Stimulated activated effector memory CD8-positive, alpha-beta T cell treated with anti-CD3 and anti-CD28 coated beads, Interleukin-12 subunit alpha, Interleukin-12 subunit beta, amount 100 ng/mL, for 72 hours (primary cell): ENCODE measurements at places on chromosomes 7 and 10.

DNA sequence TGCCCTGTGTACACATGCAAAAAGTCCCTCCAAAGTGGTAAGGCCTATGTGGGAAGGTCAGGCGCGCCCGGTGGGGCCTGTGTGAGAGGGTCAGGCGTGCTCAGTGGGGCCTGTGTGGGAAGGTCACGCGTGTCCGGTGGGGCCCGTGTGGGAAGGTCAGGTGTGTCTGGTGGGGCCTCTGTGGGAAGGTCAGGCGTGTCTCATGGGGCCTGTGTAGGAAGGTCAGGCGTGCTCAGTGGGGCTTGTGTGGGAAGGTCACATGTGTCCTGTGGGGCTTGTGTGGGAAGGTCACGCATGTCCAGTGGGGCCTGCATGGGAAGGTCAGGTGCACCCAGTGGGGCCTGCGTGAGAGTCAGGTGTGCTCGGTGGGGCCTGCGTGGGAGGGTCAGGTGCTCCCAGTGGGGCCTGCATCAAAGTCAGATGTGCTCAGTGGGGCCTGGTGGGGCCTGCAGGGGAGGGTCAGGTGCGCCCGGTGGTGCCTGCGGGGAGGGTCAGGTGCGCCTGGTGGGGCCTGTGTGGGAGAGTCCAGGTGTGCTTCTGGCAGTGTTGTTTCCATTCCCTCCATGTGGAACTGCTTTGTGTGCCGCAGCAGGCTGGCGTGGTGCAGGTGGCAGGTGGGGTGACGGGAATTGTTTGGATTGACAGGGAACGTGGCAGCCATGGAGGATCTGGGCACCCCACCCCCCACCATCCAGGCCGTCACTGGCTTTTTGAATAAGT lies 15.4 kb downstream of the LRRC27 start:
- DNase-seq: no peak

- DNase-seq: no peak
These were observed 19.3 kb upstream of the ZNF680 start for GRCh38 chr7:64581926-64582894.

DNA sequence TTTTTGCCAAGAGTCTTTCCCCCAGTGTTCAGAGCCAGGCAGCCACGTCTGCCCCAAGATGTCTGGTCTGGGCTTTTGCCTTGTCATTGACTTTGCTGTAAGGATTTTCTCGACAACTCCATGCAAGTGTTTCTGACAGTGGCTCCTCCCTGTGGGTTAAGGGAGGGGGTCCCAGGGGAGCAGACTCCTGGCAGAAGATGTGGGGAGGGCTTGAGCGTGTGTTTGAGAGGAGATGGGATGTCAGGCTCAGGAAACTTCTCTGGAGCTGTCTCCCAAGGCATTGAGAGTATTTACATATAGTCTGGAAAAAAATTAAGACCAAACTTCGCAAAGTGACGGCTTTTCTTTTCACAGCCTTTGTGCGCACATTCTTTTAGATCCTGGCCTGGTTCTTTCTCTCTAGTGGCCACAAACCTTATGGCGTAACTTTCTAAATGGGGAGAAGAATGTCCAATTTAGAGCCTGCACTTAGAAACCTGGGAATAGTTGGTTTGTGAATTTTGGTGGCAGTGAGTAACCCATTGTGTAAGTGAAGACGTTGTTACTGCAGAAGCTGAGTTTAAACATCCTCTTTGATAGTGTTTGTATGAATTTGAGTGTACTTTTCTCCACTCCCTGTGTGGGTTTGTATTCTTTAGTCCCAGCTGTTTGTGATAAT lies 201.5 kb downstream of the LRMDA start:
- no peak for DNase-seq

DNA sequence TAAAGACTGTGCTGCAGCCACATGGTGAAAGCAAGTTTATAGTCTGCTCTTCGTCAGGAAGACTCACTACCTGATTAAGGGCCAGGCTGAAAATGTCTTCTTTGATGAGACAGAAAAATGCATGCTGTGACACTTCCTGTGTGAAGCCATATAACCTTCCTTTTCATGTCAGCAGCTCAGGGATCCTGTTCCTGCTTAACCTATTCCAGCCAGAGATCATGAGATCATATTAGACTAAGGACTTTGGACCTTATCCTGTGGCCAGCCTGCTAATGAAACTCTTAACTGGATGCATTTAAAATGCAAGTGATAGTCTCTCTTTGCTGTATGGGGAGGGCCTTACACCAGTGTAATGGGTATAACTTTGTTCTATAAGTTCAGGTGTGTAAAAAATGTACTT lies 165.2 kb downstream of the PTEN start:
- DNase-seq: no peak

- peak; percentile 86 for DNase-seq
These were observed 61.7 kb upstream of the PPIF start for GRCh38 chr10:79285315-79286197.

- no peak for DNase-seq
These were observed 52.3 kb downstream of the JMJD1C start for GRCh38 chr10:63413429-63413828.

DNA sequence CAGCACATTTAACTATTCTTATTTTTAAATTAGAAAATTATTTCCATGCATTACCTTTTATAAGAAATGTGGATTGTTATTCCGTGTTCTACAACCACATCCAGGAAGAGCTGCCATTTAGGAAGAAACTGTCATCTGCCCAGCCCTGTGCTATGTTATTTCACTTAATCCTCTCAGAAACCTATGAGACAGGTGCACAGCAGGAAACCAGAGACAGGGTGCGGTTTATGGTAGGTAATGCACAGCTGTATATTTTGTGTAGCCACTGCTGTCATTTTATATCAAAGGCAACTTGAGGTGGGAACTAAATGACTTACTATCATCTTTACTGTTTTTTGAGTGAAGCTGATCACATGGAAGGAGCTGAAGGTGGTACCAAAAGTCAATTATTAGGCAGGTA lies 232.3 kb downstream of the MAGI2 start:
- no peak for DNase-seq

DNA sequence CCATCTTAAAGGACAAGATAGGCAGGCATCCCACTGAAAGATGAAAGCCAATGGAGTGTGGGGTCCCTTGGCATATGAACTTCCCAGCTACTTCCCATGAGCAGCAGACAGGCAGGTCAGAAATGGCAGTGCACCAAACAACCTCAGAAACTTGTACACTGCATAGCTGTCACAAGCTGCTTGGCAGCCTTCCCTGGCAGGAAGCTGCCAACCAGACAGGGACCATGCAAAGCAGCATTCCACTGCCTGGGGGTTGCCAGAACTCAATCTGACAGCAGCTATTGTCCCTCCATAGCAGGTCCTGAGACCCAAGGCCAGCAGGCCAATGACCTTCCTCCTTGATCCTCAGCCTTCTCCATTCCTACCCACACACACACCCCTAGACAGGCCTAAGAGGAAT lies 139.5 kb downstream of the PLCE1 start:
- DNase-seq: no peak

DNA sequence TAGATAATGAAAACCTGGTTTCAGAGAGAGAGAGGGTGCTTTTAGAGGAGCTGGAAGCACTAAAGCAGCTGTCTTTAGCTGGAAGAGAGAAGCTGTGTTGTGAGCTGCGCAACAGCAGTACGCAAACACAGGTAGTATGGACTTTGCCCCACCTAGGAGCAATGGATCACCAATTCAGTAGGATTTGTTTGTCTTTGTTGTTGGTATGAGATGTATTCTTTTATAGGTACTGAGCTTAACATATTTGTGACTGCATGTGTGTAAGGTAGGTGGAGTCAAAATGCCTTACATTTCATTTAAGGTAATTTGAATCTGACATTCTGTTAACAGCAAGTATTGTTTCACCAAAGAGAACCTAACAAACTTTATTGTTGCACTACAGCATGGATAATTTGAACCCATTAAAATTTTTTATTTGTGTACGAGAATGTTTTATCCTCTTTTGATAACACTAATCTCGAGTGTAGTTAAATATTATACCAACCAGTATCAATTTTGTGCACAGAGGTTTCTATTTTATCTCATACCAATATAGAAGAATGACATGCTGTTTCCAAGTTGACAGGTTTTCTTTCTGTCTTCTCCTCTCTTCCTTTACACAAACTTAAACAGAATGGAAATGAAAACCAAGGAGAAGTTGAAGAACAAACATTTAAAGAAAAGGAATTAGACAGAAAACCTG lies 92.1 kb downstream of the CYP51A1 start:
- DNase-seq: no peak

DNA sequence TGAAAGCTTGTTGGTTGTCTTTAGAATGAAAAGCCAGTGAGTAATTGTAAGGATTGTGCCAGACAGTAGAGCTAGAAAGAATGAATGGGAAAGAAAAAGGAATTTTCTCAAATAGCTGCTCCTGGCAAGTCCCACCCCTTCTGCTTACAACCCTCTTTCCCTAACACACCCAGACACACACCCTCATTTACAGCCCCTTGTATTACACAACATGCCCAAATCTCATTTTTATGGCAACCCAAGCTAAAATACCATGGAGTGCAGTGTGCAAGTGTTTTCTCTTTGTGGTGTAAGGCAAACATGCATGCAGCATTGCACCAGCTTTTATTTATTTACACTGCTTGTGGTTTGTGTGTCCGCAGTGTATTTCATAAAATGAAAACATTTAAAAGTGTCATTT lies 1.5 kb downstream of the PRKAR2B start:
- no peak for DNase-seq

- no peak for DNase-seq
These were observed 21.7 kb upstream of the ST8SIA6 start for GRCh38 chr10:17476073-17476472.

GRCh38 chr10:72875250-72876055 lies 18.1 kb upstream of the OIT3 start:
- DNase-seq: no peak

GRCh38 chr10:103554488-103555324 lies 61.2 kb downstream of the NEURL1 start:
- DNase-seq: no peak

DNA sequence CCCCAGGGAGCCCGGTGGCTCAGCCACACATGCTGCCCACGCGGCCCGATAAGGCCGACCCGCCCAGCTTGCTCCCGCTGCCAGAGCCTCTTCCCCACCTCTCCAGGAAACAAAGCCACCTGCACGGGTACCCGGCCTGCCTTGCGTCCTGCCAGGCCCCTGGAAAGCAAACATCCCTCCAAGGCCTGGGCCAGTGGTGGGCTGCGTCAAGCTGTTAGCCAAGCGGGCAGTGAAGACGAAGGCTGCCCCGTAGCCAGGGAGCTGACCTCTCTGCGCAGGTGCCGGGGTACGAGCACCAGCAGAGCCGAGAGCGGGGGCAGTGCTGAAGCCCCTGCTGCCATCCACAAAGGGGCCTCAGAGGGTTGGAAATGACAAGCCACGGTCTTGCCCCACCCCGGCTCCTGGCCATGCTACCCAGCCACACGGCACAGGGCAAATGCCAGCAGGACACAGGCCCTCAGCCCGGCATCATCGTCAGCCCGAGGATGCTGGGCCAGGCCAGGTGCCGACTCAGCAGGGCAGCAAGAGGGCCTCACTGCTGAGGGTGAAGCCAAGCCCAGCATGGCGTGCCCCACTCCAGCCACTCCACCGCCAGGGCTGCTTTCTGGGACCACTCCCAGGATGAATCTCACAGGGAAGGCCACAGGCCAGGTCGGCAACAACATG lies 140.0 kb downstream of the PTPRN2 start:
- no peak for DNase-seq

GRCh38 chr7:85805249-85805648 lies 618.4 kb upstream of the SEMA3D start:
- no peak for DNase-seq

DNA sequence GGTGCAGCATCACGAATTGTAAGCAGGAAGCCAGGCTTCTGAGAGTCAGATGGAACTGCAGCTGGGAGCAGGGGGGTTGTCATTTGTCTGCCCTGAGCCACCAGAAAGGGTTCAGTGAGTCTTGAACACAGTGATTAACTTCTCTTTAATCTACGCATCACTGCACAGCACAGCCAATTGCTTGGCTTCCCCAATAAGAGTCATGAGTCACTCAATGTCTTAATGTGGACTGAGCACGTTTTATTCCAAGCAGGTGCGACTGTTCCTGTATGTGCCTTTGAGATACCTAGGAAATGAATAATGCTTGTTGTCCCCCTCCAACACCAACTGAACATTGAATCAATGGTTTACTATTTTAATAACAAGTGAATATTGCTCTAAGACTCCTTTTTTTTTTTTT lies 26.0 kb upstream of the PLEKHA1 start:
- DNase-seq: no peak

DNA sequence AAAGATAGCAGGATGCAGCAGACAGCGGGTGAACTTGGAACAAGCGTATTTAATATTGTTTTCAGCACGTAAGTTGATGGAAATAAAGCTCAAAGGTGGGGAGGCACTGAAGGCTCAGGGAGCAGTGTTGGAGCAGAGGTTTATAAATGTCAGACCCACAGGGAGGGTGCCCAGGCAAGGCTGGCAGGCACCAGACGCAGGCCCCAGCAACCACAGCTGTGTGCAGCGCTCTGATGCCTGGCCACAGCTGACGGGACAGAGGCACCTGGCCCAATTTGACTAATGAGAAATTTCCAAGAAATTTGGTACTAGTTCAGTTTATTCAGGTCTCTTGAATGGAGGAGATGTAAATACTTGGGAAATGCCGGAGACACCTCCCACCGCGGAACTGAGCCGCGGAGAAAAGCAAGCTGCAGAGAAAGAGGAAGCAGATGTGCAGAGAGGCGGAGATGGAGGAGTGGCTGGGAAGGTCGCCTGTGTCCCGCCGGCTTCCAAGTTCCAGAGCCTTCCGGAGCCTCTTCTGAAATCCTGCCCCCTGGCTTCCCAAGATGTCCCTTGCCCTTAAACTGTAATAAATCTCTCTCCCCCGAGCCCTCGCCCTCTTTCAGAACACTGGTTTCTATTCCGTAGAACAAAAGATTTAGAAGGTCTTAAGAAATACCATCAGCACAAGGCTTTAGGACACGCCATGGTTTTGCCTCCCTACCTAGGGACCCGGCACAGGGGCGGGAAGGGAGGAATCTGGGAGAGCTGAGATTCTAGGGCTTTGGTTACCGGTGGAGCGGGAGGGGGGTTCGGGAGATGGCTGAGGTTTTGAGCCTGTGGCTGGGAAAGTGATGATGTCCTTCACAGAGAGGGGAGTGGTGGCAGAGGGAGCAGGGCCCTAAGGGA lies 38.4 kb upstream of the PLXNA4 start:
- DNase-seq: no peak

- DNase-seq: no peak
These were observed 864 bp downstream of the CDCA7L start for GRCh38 chr7:21944616-21945453.

DNA sequence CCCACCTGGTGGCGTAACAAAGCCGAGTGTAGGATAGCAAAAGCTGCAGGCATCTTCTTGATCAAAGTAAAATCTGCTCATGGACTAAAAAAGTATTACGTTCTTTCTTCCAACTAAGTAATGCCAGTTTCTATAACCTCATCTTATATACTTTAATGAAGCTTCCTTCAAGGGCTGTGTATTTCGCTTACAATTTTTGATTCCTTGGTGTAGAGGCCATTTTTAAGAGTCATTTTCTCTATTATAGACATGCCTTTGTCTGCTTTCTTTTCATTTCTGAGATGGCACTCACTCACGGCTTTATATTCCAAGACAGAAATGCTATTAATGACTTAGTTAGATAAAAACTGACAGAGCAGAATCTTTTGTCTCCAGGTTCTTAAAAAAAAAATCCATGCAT lies 194.0 kb downstream of the HECW1 start:
- DNase-seq: no peak
